ENCODE measurements at places on chromosomes 6 and 20. TPM values are rescaled to one million over a fixed set of nuclear protein-coding genes. Genes with fewer than 3 reads are reported as not detected.

DNA sequence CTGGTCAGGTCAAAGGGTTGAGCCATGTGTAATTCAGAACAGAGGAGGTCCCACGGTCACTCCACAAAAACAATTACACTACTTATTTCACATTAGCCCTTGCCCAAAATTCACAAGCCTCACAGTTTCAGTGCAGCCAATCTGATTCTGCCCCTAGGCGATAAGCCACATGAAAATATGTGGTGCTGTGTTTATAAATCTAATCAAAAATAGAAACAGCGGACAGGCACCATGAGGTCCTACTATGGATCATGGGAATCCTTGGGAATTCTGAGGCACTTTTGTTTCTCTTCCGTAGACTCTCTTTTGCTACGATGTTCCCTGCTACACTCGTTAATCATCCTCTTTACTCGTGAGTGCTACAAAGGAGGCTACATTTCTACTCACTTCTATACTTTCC lies 476.1 kb downstream of the TFAP2A start:
- no peaks in the 10 kb centered on the region for H3K4me1 ChIP-seq
- no peak overlapping the region for H3K4me3 ChIP-seq
- no peak overlapping the region for H3K27ac ChIP-seq
- DNase-seq = no peak

DNA sequence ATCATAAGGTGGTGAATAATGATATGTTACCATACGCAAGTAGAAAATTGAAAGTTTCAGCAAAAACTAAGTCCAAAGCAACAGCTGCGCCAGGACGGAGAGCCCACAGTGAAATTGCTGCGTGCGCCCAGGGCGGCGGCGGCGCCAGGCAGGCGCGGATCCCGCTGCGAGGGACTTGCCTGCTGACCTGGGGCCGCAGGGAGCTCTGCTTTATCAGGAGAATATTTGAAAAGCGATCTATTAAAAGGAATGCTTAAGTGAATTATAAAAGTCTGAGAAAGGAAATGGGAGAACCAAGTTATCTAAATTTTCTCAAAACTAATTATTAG lies 85.4 kb downstream of the THBS2 start:
- no peak overlapping the region for H3K27ac ChIP-seq
- no peak overlapping the region for H3K4me3 ChIP-seq

The OPRM1 gene
- total RNA-seq = not detected

DNA sequence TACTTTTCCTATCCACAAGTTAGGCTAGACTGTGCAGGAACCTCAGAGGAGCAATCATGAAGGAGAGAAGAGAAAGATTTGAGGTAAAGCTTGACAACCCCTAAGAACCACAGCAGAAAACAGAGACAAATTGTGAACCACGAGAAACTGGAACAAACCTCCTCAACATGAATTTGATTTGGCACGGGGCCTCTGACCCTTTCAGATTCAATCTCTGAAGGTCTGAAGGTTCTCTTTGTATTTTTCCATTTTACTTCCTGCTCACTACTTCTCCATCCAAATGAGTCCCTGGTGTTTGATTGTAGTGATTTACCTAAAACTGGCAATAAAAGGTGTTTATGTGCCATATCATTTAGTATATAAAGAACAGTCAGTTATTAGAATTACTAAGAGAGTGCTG lies 126.1 kb upstream of the STXBP5 start:
- no peaks in the 10 kb centered on the region for H3K36me3 ChIP-seq
- no peaks in the 10 kb centered on the region for H3K27me3 ChIP-seq
- H3K27ac ChIP-seq = no peak overlapping the region
- no peak for DNase-seq
- no peak overlapping the region for H3K4me3 ChIP-seq
- H3K4me1 ChIP-seq = no peaks in the 10 kb centered on the region

The C6orf58 gene
- not detected for total RNA-seq

- H3K4me3 ChIP-seq = no peak overlapping the region
- H3K27me3 ChIP-seq = no peaks in the 10 kb centered on the region
- no peaks in the 10 kb centered on the region for H3K36me3 ChIP-seq
- no peaks in the 10 kb centered on the region for H3K4me1 ChIP-seq
- no peak for DNase-seq
- no peak overlapping the region for H3K27ac ChIP-seq
These were observed 87.8 kb downstream of the RFPL4B start for GRCh38 chr6:112434896-112435435.
